Activated T-helper 2 cell treated with anti-CD3 and anti-CD28 coated beads, Interferon-gamma antibody, Interleukin-2, Interleukin-4, amounts not matched to agents 10 μg/mL and 5 μg/mL and 100 μg/mL, durations not matched to agents 14 hours and 24 hours and 36 hours (primary cell): ENCODE measurements at places on chromosomes 16 and 17.

DNA sequence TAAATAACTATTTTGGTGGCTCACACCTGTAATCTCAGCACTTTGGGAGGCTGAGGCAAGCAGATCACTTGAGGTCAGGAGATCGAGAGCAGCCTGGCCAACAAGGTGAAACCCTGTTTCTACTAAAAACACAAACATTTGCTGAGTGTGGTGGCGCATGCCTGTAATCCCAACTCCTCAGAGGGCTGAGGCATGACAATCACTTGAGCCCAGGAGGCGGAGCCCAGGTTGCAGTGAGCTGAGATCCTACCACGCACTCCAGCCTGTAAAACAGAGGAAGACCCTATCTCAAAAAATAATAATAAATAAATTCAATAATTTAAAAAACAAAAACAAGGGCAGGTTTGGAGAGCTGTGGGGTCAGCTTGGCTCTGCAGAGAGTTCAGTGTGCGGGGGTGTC lies 5.7 kb upstream of the SLC4A1 start:
- H3K27ac ChIP-seq, result no peak overlapping the region
- H3K4me3 ChIP-seq, result no peak overlapping the region
- H3K36me3 ChIP-seq, result no peaks in the 10 kb centered on the region
- peaks cover 2% of the 10 kb centered on the region for H3K27me3 ChIP-seq

- no peak for DNase-seq
- no peaks in the 10 kb centered on the region for H3K27me3 ChIP-seq
- H3K4me1 ChIP-seq, result peaks cover 21% of the 10 kb centered on the region
- H3K4me3 ChIP-seq, result no peak overlapping the region
Measured at GRCh38 chr17:57366558-57367351, 110.4 kb downstream of the MSI2 start.

DNA sequence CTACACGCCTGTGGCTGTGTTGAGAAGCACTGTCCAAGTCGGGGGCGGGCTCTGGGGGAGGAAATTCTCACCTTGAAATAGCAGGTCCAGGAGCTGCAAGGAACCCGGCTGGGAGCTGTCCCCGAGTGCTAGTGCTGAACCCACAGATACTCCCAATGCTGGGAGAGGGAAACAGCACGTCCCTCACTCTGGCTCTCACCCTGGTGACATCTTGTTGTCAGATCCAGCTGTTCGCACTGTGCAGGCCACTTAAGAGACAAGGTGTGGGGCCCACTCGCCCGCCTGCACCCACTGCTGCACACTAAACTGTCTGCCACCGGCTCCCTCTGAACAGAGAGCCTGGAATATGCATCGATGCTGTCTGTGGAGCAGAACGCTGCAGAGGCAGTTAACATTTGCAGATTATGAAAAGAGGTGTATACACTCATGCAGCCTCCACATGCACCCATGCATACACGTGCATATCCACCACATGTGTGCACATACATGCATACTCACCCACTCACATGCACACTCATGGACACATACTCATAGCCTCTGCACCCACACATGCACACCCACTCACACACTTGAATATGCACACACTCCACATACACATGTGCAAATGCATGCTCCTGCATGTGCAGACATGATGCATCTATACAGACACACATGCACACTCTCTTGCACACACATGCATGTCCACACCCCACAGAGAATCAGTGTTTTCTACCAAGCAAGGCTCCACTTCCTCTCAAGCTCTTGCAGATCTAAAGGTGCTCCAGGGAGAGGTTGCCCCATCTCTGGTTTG lies 42.0 kb downstream of the MGAT5B start:
- no peaks in the 10 kb centered on the region for H3K4me1 ChIP-seq
- H3K4me3 ChIP-seq, result no peak overlapping the region
- no peaks in the 10 kb centered on the region for H3K36me3 ChIP-seq
- DNase-seq, result peak; percentile 33
- no peak overlapping the region for H3K27ac ChIP-seq

- no peaks in the 10 kb centered on the region for H3K36me3 ChIP-seq
- no peaks in the 10 kb centered on the region for H3K27me3 ChIP-seq
- DNase-seq, result no peak
Measured at GRCh38 chr16:66081775-66082366, 284.6 kb upstream of the CDH5 start.

DNA sequence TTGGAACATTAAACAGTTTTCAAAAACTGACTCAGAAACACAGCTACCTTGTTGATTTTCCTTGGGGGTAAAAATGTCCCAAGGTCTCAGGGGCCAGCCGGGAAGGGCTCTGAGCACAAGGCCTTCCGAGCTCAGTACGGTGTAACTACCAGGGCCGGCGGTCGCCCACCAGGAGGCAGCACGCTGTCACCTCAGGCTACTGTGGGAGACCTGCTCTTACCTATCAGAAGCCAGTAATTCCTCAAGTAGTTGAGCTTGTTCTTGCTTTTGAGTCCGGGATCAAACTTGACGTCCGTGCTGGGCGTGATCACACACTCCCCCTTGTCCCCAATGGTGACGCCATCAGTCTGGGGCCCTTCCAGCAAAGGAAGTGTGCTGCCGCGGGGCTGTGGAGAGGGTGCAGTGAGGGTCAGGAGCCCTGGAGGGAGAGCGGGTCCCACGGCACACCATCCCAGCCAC lies 43.4 kb upstream of the ICAM2 start:
- peak overlapping the region; percentile 30 for H3K27ac ChIP-seq
- peaks cover 80% of the 10 kb centered on the region for H3K4me1 ChIP-seq
- H3K27me3 ChIP-seq, result no peaks in the 10 kb centered on the region
- no peak overlapping the region for H3K4me3 ChIP-seq
- peaks cover 95% of the 10 kb centered on the region for H3K36me3 ChIP-seq

DNA sequence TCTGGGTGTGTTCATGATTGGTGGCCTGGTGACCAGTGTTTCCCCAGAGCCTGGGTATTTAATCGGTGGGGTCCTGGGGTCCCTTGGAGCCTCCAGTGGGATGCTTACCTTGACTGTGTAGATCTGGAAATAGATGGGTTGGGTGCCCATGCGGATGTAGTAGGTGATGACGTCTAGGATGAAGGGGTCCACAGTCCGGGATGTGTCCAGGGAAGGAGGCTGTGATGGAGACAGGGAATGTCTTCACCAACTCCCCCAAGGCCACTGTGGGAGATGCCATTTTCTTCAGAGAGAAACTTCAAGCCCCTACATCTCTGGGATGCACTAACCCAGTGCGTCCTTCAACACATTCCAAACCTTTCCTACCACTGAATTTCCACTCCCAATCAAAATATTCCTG lies 24.1 kb upstream of the MFSD6L start:
- no peak for DNase-seq
- no peak overlapping the region for H3K27ac ChIP-seq
- peaks cover 22% of the 10 kb centered on the region for H3K36me3 ChIP-seq
- H3K27me3 ChIP-seq, result no peaks in the 10 kb centered on the region
- H3K4me3 ChIP-seq, result no peak overlapping the region
